Activated T-helper 1 cell treated with anti-CD3 and anti-CD28 coated beads, Interleukin-12 subunit alpha, Interleukin-12 subunit beta, Interleukin-2, Interleukin-4 antibody, amounts not matched to agents 30 ng/mL and 10 ng/mL and 1 ng/mL, durations not matched to agents 14 hours and 24 hours and 36 hours (primary cell): ENCODE measurements at places on chromosomes 3 and 15. TPM values are rescaled to one million over a fixed set of nuclear protein-coding genes. Genes with fewer than 3 reads are reported as not detected.

Gene APH1B
- total RNA-seq: 4.1 and 6.2 TPM in 2 replicates

Gene POMGNT2
- total RNA-seq: 8.3 and 9.8 TPM in 2 replicates

Gene CCDC9B
- total RNA-seq: 0.21 and 0.24 TPM in 2 replicates

Gene HRG
- total RNA-seq: not detected in 2 replicates

Gene AP3S2
- total RNA-seq: 21.4 and 24.7 TPM in 2 replicates

Gene ARGFX
- not detected in 2 replicates for total RNA-seq
